ENCODE measurements at places on chromosomes 7 and 10.

DNA sequence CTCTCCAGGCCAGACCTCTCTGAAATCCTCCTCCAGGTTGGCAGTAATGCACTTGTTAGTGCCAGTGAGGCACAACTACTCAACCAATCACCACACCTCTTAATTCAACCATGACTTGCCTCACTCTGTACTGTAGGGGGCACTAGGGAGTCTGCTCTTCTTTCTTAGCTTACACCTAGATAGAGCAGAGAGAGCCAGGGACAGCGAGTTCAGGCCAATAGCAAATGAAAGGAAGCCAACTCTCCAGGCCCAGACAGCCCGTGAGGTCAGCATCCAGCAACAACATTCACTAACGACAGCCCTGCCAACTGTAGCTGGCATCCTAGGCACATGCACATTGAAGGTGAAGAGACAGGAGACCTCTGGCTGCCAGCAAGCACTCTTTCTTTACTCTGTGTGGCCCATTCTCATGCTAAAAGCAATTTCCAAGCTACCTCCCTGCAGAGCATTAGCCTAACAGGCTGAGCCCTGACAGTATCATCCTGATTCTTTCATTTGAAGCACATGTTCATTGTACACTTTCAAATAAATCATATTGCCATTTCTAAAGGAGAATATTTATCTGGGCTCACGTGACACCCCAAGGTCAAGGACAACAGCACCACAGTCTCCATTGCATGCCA, 136.3 kb downstream of the DPY19L1 start:
- no peak for DNase-seq

- DNase-seq, result no peak
These were observed 32.7 kb upstream of the VSIR start for GRCh38 chr10:71805776-71806703.

- DNase-seq, result no peak
These were observed 13.4 kb downstream of the BLNK start for GRCh38 chr10:96257944-96258343.

DNA sequence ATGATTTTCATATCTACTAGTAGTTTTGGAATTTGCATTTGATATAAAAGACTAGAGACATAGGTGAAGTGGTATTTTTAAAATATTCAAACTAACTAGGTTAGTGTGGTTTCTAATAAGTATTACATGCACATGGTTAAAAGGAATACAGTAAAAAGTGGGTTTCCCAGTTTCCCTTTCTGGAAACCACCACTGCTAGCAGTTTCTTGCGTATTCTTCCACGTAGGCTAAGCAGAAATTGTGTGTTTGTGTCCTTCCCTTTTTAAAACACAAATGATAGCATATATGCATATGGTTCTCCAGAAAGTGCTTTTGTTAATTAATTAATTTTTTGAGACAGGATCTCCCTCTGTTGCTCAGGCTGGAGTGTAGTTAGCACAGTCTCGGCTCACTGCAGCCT, 15.4 kb downstream of the NRF1 start:
- DNase-seq, result no peak

DNA sequence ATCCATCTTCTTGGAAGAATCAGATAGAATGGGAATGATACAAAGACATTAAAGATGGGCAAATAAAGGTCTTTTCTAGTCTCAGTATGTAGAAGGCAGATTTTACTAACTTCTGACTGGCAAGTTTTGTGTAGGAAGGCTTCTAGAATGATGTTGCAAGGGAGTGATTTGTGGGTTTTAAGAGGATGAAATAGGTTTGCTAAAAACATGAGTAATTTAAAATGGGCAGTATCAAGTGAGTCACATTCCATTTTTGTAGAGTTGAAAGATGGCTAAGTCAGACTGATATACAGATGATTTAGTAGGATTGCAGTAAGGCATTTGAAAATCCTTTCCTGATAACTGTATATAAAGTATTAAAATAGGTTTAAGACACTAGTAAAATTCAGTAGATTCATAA, 777.4 kb downstream of the SORCS1 start:
- no peak for DNase-seq

DNA sequence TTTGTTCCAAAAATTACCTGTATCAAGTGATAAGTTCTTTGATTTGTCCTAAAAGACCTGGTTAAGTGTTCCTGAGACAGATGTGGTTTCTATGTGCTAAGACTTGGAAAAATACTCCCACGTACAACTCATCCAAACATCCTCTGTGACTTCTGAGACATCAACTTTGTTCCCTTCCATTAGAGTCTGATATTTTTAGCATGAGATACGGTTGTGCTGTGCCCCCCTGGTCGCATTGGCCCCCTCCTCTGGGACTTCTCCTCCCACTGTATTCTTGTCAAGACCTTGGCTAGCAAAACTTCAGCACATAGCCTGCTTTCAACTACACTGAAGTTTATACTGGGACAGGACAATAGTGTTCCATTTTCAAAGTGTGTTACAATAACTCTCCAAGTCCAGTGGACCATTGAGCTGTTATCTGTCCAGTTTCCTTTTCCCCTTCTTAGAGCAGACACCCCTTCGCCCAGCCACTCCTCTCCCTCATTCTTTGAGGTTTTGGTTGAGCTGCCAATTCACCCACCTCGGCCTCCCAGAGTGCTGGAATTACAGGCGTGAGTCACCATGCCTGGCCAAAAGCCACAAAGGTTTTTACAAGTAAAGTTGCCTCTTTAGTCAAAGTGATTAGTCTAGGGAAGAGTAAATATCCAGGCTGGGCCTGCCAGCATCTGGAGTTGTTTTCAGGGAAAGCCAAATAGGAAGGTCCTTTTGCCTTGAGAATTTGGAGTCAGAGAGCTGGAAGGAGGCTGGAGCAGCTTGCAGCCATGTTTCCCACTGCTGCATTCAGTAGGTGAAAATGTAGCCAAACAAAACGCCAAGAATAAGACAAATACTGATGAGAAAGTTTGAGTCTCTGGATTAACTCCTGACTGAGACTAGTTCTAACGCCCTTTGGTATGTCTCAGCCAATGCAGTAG, 17.8 kb upstream of the PDLIM1 start:
- DNase-seq, result peak; percentile 95

- DNase-seq, result no peak
These were observed 18.3 kb downstream of the C7orf25 start for GRCh38 chr7:42893346-42894240.

- no peak for DNase-seq
These were observed 214.6 kb upstream of the ZNF32 start for GRCh38 chr10:43863270-43863669.

DNA sequence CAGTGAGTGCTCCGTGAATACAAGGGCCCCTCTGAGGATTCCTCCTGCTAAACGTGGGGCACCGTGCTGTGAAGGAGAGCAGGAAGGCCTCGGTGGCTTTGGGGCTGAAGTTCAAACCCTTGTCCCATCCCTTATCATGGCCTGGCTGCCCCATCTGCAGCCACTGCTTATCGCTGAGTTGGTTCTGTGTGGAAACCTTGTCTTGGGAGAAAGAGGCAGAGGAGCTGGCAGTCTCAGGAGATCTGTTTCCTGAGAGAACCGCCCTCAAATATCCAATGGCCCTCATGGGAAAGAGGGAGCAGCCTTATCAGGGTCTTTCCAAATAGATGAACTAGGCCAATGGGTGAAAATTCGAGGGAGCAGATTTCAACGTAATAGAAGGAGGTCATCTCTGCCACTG, 52.0 kb upstream of the NRF1 start:
- no peak for DNase-seq

DNA sequence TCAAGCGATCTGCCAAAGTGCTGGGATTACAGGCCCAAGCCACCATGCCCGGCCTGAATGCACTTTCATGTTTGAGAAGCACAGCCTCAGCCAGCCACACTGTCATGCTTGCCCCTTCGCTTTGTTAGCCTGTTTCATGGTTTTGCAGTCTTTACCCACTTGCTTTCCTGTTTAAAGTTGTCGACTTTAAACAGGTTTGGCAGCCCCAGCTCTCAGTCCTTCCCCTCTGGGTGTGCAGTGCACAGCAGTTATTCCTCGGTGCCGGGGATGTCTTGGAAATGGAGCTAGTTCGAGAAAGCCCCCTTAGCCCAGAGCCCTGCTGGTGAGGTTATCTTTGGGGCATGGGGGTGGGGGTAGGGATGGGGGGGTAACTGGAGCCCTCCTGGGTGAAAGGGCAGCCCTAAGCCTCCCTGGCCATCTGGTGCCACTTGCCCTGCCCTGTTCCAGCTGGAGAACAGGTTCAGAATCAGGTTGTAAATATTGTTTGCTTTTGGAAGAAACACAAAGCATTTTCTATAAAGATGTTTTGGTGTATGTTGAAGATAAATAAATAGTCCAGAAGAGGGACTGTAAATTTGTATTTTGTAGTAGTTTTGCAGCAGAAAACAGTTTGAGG, 14.8 kb downstream of the TSPAN14 start:
- DNase-seq, result no peak

GRCh38 chr10:59879363-59879913, 26.9 kb downstream of the CCDC6 start:
- no peak for DNase-seq

- no peak for DNase-seq
These were observed 79.8 kb upstream of the CCDC71L start for GRCh38 chr7:106740806-106741205.

- no peak for DNase-seq
These were observed 597 bp downstream of the APBB1IP start for GRCh38 chr10:26438534-26439341.

- DNase-seq, result no peak
These were observed 5.5 kb upstream of the SLC25A13 start for GRCh38 chr7:96327429-96327828.

DNA sequence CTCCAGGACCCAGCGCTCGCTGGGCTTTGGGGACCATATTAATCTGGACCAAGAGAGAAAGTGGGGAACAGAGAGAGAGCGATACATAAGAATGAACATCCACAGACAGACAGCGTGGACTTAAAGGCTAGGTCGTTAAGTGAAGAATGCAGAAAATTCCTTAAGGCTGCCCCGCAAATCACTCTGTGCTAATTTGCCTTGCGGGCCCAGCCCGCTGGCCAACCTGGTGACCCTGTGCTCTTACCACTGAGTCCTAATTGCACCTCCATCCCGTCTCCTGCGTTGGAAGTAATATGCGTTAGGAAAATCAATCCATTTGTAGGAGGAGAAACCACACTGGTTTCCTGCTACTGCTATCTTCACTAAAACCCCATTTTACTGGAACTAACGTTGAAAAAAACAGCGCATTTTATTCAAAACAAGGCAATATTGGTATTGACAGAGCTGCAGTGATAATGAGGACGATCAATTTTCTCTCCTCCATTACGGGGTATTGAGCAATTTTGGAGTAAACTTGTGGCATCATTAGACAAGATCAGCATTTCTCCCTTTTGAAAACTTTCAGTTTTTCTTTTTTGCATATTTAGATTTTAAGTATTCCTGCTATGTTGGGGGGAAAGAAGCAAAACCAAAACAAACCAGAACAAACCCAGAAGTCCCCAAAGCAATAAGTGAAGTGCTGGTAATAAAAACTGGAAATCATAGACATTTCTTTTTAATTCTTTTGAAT, 85.2 kb downstream of the WDFY4 start:
- no peak for DNase-seq

- DNase-seq, result peak; percentile 8
These were observed 306.4 kb upstream of the FZD1 start for GRCh38 chr7:90957883-90958282.

GRCh38 chr7:151597541-151598444, 78.1 kb upstream of the RHEB start:
- DNase-seq, result peak; percentile 39

GRCh38 chr7:44497155-44498027, 6.9 kb upstream of the NUDCD3 start:
- no peak for DNase-seq

DNA sequence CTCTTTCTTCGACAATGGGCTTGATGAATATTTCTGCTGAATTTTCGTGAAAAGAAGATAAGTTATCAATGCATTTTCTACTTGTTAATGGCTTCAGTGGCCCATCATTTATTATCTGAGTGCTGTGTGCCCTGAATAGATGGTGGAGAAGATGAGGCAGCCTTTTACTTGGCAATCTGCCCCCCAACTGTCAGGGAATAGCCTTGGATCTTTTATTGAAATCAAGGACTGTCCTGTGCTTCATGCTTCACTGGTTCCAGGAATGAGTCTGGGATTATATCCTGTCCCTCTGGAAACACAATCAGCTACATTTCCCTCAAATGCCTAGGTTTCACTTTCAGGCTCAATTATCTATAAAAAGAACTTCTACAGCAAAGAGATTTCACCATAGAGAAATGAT, 75.9 kb upstream of the NXPH1 start:
- no peak for DNase-seq

GRCh38 chr7:29350351-29350750, 155.8 kb downstream of the CHN2 start:
- no peak for DNase-seq

GRCh38 chr10:13049774-13050420, 48.4 kb upstream of the CCDC3 start:
- no peak for DNase-seq

DNA sequence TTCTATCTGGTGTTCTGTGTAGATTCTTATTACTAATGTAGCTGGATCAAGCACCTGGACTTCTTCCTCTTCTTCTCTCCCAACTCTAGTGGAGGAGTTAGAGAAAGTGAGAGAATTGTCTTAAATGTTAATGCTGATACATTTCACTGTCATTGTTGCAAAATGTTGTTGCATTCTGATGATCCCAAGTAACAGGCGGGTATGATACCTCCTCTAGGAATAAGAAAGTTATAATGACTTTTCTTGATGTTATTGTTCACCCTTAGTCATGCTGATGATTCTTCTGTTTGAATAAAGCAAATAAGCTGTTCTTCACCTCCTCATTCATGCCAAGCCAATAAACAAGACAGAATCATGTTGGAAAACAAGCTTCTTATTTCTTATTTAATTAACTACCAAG, 9.1 kb downstream of the CHRM2 start:
- DNase-seq, result no peak

DNA sequence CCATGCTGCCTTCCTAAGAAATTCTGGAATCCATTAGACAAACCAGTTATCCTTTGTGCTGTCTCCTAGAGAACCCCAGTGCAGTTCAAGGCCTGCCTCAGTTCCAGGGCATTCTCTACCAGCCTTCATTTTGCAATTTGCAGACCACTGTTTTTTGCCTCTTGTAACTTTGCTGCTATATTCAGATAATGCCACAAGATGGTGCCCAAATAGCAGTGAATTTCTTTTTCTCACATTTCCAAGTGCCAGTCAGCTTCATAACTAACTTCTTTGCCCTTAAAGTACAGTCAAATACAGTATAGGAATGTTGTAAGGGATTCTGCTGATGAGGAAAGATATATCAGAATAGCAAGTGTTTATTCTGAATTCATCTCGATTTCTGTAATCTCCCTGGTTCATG, 25.2 kb downstream of the LOXL4 start:
- no peak for DNase-seq

DNA sequence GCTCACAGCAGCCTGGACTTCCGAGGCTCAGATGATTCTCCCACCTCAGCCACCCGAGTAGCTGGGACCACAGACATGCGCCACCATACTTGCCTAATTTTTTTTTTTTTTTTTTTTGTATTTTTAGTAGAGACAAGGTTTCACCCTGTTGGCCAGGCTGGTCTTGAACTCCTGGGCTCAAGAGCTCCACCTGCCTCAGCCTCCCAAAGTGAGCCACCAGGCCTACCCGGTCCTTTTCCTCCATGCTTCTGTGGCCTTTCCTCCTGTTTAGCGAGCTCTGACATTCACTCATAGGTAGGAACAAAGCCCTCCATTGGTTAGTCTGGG, 50.1 kb upstream of the SRPK2 start:
- DNase-seq, result no peak
